Activated gamma-delta T cell treated with Interleukin-2 at 50 U/mL for 16 hours (primary cell): ENCODE measurements at places on chromosomes 7 and 10.

DNA sequence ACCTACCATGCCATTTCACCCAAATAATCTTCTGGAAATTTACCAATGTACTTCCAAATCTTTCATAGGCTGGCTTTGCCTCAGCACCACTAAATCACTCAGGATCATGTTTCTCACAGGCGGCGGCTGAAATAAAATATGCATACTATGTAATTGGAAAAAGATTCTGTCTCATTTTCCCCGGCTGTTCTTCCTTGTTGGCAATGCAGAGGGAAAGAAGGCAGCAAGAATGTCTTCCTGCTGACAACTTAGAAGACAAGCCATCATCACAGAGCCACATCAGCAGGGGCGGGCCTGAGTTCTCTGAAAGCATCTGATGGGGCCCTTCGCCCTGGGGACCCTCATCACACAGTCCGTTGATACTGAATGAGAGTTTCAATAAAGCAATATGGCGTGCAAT, 39.2 kb upstream of the COL1A2 start:
- no peak for DNase-seq

DNA sequence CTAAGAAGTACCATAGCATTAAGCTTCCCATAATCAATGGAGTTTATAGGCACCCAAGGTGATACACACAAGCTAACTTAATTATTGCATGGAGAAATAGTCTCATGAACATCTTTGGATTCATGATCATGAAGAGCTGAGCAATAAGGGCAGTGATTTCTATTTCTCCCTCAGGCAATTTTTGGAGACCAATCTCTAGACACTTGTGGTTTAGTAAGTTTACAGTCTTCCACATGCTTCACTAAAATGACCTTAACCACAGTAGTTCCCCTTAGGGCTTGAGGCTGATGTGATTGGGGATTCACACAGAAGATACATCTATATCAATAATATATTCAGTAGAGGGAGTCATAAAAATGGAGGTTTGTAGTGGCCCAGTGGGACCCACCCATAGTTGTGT, 241.2 kb downstream of the CCDC7 start:
- no peak for DNase-seq

GRCh38 chr7:98771941-98772603, 97.7 kb downstream of the TMEM130 start:
- no peak for DNase-seq

- DNase-seq, result no peak
Observed at GRCh38 chr10:13651969-13652720, 65.4 kb downstream of the PRPF18 start.

DNA sequence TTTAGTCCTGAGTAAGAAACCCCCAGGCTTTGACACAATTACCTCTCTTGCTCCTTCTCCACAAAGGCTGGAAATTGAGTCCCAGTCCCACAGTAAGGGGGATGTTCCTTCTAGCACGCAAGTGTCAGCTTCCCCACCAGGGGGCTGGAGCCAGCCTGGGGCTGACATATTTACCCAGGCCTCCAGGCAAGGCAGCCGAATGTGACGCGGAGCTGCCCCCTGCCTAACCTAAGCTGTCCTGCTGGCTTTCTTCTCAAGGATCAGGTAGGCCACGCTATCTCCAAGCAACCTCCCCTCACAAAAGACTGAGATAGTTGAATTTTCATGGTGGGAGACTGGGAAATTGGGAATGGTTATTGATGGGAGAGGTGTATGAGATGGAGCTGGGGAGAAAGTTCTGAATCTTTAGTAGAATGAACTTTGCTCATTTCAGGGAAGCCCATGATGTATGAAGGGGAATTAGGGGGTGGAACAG, 19.2 kb upstream of the BMPER start:
- DNase-seq, result no peak

DNA sequence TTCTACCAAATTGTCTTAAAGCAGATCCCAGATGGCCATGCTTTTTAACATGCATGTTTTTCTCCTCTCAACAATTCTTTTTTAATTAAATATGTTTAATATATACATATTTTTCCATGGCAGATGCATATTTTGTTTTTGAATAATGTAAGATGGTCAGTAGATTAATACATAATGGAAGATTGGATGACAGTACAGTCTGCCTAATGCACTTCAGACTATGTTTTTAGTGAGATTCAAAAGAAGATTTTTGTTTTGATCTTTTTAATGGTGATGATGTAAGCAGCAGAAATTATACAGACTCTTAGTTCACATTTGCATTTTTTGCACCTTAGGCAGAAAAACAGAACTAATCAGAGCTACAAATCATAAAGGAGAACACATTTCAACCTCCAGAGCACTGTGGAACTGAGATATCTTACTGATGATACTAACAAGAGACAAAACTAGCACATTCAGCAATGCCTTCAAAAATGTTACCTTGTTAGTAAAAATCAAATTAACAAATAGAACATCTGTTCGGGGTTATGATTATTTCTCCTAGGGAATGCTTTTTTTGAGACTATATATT, 203.4 kb downstream of the PHF14 start:
- no peak for DNase-seq

DNA sequence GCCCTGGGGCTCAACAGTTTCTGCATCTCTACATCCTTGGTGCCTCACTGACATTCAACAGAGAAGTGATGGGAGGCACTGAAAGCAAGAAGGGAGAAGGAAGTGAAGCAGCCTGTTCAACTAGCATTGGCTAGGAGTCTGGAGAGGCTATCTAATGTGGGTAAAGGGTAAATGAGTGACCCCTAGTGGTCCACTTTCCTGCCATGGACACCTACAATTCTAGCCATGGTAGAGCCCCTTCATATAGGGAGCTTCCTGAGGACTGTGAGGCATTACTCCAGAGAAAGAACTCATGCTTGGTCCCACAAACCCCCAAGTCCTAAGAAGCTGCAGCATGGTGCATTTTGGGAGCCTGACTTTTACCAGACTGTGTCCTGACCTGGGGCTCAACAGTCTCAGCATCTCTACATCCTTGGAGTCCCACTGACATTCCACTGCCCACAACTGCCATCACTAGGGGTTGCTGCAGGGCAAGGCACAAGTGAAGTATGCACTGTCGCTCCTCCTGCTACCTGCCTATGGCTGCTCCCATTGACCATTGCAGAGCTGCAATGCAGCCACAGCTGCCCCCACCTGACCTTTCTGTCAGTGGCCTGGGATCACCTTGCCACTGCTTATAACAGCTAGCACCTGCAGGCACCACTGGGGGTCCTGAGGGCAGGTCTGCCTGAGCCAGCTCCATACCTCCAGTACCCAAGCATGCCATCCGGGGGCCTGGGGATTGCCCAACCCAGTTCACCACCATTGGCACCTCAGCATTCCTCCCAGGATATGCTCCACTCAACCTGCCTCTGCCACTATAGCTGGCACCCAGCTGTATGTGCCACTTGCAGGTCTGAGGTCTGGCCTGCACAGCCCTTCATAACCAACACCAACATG, 44.1 kb upstream of the CDK6 start:
- no peak for DNase-seq

- no peak for DNase-seq
Observed at GRCh38 chr7:159095979-159096411, 48.7 kb downstream of the VIPR2 start.

DNA sequence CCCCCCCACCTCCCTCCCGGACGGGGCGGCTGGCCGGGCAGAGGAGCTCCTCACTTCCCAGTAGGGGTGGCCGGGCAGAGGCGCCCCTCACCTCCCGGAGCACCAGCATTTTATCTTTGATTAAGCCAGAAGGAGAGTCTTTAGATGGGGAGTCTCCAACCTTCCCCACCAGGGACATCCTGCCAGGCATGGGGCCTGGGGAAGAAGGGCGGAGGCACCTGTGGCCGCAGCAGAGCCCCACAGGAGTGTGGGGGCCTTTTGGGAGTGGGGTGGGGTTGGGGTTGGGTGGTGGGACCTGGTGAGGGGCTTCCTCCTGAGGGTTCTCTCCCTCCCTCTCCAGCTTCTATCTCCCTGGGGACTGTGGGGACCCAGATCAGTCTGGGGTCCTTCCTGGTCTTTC, 18.2 kb downstream of the ZNF783 start:
- DNase-seq, result no peak

GRCh38 chr7:73903321-73904218, 42.6 kb downstream of the TMEM270 start:
- no peak for DNase-seq

DNA sequence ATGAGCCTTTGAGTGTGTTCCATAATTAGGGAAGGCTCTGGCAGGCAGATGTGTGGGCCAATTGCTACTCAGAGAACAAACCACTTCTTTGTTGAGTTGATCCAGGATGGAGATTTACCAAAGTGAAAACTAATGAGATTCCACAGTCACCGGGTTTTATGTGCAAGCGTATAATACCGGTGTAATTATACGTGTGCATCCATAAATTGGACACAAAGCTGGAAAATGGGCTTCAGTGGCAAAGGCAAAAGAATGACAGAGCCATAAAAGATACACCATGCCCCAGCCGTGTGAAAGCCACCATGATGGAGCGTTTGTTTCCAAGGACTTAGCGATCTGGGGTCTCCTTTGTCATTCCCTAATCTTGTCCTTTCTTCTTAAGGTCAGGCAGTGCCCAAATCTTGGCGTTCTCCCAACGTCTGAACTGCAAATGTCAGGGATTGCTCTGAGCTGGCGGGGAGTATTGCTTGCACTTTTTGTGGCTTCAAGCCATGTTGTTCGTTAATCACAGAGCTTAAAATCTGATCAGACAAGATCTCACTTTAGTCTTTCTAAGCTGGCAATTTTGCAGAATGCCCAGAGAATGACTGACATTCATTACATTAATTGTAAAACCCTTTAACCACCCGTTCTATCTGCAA, 70.1 kb downstream of the NPTX2 start:
- DNase-seq, result no peak

DNA sequence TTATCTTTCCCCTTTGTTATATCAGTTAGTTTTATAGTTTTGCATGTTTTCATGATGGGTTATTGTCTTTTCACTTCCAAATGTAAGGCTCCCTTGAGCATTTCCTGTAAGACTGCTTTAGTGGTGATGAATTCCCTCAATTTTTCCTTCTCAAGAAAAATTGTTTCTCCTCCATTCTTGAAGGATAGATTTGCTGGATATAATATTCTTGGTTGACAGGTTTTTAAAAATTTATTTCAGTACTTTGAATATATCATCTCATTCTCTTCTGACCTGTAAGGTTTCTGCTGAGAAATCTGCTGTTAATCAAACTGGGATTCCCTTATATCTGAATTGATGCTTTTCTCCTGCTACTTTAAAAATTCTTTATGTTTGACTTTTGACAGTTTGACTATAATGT, 33.3 kb downstream of the SCART1 start:
- no peak for DNase-seq
